ENCODE measurements at places on chromosomes 2 and 18.
A peak's percentile ranks its signal among the peaks of the same experiment; 100 is the strongest.

- DNase-seq, result no peak
These were observed 1354.9 kb downstream of the SUCLG1 start for GRCh38 chr2:83104202-83104601.

DNA sequence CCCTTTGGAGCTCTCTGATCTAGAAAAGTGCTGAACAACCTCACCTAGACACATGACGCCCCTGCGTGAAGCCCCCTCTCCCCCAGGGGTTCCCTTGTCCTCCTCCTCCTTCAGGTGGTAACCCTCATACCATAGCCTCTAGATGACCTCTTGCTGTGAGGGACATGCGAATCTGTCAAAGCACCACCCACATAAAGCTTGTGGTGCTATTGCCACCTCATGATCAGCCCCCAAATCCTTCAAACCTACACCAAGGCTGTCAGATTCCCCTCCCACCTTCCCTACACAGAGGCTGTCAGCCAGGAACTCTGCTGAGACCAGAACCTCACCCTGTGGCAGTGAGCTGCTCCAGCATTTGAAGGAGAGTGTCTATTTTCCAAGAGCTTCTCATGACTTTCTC is 43.1 kb upstream of the TEX51 start:
- no peak for DNase-seq

DNA sequence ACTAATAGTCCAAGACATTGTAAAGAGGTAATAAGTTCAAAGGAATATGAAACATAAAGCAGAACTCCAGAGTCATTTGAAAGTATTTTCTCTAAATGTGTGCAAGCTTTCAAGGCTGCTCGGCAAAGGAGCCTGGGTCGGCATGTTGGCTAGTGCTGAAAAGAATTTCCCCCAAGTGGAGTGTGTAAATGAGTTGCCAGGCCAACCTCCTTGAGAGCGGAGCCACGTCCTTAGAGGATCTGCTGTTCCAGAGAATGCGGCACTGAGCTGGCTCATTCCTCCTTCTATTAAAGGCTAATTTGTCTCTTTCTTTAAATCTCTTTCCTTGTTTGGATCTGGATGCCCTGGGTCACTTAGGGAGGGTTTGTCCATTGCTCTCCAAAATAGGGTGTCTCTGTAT is 127.5 kb downstream of the RDH14 start:
- DNase-seq, result no peak

- no peak for DNase-seq
These were observed 72.1 kb upstream of the ZFP36L2 start for GRCh38 chr2:43298500-43298899.

DNA sequence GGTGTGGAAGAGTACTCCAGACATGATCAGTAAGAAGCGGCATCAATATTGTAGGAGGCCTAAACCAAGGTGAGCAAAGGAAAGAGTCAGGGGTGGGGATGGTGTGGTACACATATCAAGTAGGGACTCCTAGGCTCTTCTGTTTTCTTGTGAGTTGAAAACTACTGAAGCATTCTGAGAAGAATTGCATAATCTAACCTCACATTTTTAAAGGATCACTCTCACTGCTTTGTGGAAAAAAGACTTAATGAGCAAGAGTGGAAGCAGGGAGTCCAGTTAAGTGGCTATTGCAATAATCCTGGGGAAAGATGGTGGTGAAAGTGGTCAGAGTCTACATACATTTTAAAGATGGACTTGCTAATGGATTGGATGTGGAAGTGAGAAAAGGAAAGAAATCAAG is 899.5 kb upstream of the FAM98A start:
- no peak for DNase-seq

- no peak for DNase-seq
These were observed 35.2 kb downstream of the LPIN1 start for GRCh38 chr2:11781602-11782001.

DNA sequence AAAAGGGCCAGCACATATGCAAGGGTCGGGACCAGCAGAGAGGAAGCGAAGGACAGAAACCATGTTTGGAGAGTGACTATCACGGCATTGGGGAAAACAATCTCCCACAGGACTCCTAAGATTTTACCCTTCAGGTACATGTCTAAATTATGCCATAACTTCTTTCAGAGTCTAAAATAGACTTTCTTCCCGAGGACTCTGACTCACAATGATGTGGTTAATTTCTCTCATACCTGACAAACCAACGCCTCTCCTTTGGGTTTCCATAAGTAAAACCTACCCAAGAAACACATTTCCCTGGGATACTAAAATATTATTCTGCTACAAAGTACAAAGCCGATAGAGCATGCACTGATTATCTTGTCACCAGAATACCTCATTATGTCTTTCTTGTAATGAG is 127.8 kb upstream of the NETO1 start:
- no peak for DNase-seq

DNA sequence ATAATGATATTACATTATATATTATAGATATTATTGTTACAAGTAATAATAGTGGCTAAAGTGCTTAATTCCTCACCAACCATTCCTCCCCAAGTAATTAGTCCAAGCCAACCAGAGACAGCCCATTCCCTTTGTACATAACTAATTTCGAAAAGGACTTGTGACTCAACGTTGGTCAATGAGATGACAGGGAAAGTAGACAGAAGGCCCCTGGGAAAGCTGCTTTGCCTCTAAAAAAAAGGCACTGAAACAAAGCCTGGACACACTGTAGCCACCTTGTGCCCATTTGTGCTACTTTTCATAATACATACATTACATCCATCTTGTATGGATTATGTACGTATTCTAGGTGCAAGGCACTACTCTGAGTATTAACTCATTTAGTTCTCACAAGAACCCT is 28.8 kb downstream of the COLEC12 start:
- no peak for DNase-seq

- DNase-seq, result peak; percentile 1
These were observed 113.6 kb upstream of the NXPH2 start for GRCh38 chr2:138893746-138894145.

GRCh38 chr2:241772063-241772499 is 4.5 kb upstream of the GAL3ST2 start:
- peak; percentile 30 for DNase-seq

GRCh38 chr18:50091509-50092244 is 103.3 kb downstream of the MYO5B start:
- no peak for DNase-seq

GRCh38 chr2:181626671-181627070 is 30.2 kb downstream of the CERKL start:
- no peak for DNase-seq

DNA sequence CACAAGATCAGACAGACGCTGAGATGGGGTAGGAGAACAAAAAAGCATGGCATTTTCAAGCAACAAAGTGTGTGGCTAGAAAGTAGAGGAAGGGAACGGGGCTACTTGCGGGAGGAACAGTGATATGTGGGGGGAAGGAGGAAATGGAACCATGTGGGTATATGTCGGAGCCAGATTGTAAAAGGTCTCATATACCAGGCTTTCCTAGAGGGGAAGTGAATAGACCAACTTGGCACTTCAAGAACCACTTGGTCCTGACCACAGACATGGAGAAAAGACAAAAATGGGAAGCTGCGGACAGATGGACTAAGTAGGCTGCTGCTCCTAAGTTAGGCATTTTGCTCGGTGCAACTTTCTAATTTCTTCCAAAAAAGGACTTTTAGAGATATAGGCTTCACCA is 196.0 kb downstream of the DCC start:
- peak; percentile 2 for DNase-seq

- DNase-seq, result no peak
These were observed 142.0 kb upstream of the SPOPL start for GRCh38 chr2:138359532-138359931.

DNA sequence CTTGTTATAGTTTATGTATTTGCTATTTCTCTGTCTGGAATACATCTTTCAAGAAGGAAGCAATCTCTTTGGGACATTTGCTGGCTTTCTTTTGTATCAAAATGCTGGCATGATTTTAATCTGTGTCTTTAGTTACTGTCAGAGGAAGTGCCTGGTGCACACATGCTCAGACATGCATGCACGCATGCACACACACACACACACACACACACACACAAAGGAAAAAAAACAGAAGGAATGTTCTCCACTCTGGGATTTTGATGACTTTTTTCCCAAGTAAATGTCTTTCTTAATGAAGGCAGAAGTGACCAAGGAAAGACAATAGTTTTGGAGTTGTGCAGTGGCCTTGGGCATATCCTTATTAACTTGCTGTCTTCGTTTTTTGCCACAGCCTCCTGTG is 6.7 kb downstream of the GNAL start:
- no peak for DNase-seq

DNA sequence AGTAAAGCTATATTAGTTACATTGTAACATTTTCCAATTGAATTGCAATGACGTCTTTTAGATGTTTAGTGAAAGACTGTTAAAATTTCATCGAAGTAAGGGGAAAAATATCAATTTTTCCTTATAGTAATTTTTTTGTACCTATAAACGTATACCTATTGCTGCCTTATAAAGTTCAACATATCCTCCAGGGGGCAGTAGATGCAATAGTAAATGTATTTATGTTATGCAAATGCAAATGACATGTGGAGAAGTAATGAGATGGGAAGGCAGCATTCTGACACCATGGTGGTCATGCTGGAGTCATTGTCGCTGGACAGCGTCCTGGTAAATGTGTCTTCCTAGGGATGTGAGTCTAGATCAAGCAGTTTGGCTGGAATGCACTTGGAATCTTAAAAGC is 38.7 kb downstream of the MSTN start:
- DNase-seq, result peak; percentile 86

GRCh38 chr2:162197069-162197825 is 45.2 kb upstream of the GCG start:
- DNase-seq, result no peak

- no peak for DNase-seq
These were observed 29.0 kb upstream of the KCNG2 start for GRCh38 chr18:79768745-79769144.

GRCh38 chr18:35470435-35470834 is 27.3 kb downstream of the INO80C start:
- no peak for DNase-seq

DNA sequence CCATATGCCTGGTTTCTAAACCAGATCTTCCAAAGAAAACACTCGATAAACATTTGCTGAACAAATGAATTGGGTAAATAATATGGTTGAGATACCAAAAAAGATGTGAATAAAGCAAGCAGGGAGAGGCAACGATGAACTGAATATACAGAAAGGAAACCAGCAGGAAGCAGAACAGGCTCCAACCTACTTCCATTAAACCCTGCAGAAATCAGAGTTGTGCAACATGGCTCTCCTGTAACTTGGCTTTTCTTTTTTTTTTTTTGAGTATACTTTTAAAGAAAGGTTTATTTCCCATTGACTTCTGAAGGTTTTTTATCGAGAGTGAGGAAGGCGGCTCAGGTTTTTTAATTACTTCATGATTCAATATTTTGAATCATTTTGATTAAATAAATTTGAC is 23.5 kb downstream of the ITSN2 start:
- peak; percentile 47 for DNase-seq

GRCh38 chr2:154425994-154426393 is 272.5 kb upstream of the KCNJ3 start:
- peak; percentile 42 for DNase-seq

DNA sequence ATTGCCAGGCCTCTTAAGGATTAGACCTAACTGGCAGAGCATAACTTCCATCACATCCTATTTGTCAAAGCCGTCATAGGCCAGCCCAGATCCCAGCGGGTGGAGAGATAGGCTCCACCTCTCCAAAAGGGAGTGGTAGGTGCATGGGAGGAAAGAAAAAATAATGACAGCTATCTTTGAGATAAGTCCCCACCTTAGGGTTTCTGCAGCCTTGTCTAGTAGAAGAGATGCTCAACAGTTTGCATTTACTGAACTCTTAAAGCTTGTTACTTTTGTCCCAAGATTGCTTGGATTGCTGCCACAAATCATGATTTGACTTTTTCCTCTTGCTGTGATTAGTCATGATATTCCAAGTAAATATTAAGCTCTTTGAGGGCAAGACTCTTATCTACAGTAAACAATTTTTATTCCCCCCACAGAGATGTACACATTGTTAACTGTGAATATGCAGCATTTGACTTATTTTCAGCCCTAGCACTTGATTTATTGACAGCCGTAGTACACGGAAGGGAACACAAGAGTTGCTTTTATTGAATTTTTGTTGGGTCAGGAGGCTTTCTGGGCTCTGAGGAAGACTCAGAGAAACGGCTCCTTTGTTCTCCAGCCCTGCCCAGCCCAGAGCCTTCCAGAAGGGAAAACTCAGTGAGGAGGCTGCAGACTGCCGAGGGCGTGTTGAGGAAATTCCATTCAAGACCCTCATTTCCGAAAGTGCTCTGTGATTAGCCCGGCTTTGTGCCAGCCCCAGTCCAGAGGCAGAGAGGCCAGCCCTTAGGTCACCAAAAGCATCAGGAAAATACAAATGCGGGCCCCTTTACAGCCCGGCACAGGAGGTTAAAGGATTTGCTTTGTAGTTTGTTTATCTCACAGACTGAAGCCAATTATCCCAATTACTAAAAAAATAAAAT is 75.5 kb upstream of the ZNF532 start:
- no peak for DNase-seq

GRCh38 chr2:263774-264492 is at the start of gene SH3YL1:
SH3YL1 (minus strand) TSS chr2:264032; CDS start chr2:263984, 48 bp downstream.
- peak; percentile 57 for DNase-seq

DNA sequence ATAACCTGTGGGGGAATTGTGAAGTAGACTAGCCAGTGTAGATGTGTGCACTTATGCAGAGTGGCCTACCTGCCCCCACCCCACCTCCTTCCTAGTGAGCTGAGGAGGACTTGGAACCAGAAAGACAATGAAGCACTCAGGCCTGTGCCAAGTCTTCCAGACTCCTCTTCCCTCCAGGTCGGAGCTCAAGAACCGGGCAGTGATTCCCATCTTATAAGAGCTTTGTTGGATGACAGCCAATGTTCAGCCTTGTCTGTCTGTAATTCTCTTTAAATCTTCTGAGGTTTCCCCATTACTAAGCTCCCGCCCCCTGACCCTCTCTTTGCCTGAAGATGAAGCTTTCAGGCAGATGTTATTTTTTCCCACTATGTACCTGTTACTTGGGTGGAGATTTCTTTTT is 121.0 kb downstream of the SMAD2 start:
- DNase-seq, result no peak

DNA sequence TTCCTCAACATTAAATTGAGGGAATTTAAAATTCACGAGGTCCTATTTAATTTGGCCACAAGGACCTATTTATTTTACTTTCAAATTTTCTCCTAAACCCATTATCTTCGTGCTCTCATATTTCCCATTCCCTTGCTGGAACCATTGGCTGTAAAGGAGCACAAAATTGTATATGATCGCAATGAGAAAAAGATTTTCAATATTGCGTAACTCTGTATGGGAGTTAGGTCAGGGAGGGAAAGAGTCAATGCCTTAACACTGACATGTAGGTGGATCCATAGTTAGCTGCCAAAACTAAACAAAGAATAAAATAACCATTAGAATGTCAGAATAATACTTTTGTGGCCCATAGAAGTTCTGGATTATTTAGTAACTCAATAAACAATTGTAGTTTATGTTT is 40.6 kb upstream of the ZC3H15 start:
- DNase-seq, result no peak

GRCh38 chr2:176421297-176422050 is 152.2 kb downstream of the MTX2 start:
- no peak for DNase-seq

GRCh38 chr2:190670182-190670946 is 21.5 kb downstream of the NAB1 start:
- DNase-seq, result no peak

- no peak for DNase-seq
These were observed 391.2 kb downstream of the PTPRM start for GRCh38 chr18:7958081-7958896.

All from hematopoietic multipotent progenitor cell treated with erythropoietin and hydrocortisone succinate and interleukin-3 and kit ligand, for 4 days (in vitro differentiated cells).